ENCODE measurements at places on chromosomes 16 and 17.

DNA sequence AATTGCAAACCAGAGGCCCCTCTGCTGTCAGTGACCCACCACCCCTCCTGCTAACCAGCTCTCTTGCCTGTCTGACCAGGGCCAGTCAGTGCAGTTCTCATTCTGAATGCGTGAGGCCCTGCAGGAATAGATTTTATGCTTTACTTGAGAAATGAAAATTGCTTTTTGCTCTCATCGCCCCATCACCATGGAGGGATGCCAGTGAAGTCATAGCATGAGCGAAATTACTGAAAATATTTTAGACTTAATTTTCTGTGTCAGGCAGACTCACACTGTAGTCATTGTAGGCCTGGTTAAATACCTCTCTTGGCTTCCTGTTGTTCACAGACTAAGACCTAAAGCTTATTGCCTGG lies 490.5 kb upstream of the CDH5 start:
- DNase-seq, result no peak

GRCh38 chr17:46977348-46977747 lies 1.7 kb downstream of the RPRML start:
- DNase-seq, result peak; percentile 17

DNA sequence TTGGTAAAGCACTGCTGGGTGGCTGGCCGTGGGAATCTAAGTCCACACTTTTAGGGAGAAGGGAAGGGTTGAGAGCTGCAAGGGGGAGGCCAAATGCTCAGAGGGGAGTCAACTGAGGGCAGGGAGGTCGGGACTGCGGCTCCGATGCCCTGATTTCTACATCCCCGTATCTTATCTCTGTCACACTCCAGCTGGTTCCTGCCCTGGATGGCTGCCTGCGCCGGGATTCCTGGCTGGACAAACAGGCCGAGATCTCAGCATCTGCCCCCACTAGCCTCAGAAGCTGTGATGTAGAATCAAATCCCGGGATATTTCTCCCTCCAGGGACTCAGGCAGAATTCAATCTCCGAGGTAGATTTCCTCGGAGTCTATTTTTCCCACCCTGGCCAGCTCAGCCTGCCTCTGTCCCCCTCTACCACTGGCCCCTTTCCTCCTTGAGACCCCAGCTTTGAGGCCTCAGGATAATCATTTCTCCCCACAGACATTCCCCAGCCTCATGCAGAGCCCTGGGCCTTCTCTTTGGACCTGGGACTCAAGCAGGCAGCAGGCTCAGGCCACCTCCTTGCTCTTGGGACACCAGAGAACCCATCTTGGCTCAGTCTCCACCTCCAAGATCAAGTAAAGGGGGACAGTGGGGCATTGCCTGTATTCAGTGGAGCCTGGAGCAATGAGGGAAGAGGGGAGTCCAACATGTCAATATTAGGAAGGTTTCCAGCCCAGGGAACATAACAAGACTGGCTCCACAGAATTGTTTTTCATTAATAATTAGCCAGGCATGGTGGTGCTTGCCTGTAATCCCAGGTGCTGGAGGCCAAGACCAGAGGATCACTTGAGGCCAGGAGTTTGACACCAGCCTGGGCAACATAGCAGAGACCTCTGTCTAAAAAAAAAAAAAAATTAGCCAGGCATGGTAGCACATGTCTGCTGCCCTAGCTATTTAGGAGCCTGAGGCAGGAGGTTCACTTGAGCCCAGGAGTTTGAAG lies 1.8 kb downstream of the SHBG start:
- DNase-seq, result no peak

GRCh38 chr17:8176197-8176940 lies at the start of gene TMEM107:
Gene TMEM107 (minus strand): TSS chr17:8176380. CDS start chr17:8176286, 94 bp downstream.
- DNase-seq, result peak; percentile 93

- DNase-seq, result no peak
Observed at GRCh38 chr17:52678211-52678610, 519.7 kb upstream of the CA10 start.
